ENCODE measurements at places on chromosomes 11 and 22.

DNA sequence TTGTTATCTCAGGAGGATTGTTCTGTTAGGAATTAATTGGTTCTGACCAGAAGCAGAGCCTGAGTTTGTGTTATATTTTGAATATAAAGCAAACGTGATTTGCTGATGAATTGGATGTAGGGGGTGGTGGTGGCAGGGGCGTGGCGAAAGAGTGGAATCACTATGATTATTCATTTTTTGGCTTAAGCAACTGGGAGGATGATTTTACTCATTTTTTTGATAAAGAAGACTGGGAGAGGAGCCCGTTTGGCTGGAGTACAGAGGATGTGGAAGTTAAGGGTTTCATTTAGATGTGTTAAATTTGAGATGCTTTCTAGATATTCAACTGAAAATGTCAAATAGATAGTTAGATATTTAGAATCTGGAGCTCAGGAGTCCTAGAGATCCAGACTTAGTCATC lies 83.4 kb upstream of the MYO18B start:
- DNase-seq, result peak; percentile 4

GRCh38 chr11:77082838-77083565 lies 16.2 kb downstream of the CAPN5 start:
- DNase-seq, result peak; percentile 72

GRCh38 chr11:78587446-78587845 lies 12.8 kb upstream of the NARS2 start:
- DNase-seq, result no peak

GRCh38 chr11:5364214-5364613 lies 12.9 kb downstream of the OR51B6 start:
- DNase-seq, result peak; percentile 85

DNA sequence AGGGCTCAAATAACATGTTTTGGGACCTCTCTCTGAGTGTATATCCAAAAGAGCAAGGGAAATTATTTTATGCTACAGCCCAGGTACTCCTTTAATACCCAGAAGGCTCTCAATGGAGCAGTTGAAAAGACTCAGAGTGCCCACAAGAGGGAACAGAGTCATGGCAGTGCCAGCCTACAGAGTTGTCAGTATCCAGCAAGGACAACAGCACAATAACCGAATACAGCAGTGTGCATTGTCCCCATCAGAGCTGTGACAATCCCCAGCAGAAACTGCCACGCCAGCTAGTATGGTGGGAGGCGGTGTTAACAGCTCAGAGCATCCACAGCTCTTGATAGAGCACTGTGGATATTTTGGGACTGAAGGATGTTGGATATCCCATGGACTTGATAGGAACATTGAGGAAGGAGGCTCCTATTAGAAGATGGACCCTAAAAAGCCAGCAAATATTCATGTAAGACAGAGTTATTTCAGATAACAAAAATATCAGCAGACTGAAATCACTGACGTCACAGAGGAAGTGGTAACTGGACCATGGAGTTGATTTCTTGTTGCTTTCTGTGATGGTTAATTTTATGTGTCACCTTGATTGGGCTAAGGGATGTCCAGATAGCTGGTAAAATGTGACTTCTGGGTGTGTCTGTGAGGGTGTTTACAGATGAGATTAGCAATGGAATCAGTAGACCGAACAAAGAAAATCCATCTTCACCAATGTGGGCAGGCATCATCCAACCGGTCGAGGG lies 17.7 kb upstream of the PAFAH1B2 start:
- no peak for DNase-seq

DNA sequence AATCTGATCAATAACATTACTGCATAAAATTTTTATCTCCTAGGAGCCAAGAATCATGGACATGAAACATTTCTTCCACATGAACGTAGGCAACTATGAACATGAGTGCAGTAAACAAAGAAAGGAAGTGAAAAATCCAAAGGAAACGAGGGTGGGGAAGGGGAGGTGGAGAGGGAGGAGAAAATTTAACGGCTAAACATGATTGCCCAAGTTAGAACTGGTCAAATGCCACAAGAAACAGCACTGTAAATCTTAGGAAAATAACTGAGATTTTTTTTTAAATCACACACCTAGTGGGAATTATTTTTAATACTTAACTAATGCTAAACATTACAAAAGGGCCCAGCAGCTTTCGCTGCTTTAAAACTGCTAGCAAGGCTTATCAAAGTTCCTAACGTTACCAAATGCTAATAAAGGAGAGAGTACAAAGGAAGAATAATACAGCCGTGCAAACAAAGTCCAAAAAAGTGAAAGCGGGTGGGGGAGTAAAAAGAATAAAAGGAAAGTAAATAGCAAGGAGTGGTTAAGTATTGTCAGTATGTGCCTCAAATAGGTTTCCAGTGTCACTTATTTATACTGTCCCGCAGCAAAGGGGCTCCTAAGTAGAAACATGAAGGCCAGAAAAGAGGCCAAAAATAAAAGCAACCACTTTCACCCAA lies 13.7 kb downstream of the NARS2 start:
- no peak for DNase-seq

GRCh38 chr11:79018371-79018849 lies 422.4 kb downstream of the TENM4 start:
- peak; percentile 62 for DNase-seq

DNA sequence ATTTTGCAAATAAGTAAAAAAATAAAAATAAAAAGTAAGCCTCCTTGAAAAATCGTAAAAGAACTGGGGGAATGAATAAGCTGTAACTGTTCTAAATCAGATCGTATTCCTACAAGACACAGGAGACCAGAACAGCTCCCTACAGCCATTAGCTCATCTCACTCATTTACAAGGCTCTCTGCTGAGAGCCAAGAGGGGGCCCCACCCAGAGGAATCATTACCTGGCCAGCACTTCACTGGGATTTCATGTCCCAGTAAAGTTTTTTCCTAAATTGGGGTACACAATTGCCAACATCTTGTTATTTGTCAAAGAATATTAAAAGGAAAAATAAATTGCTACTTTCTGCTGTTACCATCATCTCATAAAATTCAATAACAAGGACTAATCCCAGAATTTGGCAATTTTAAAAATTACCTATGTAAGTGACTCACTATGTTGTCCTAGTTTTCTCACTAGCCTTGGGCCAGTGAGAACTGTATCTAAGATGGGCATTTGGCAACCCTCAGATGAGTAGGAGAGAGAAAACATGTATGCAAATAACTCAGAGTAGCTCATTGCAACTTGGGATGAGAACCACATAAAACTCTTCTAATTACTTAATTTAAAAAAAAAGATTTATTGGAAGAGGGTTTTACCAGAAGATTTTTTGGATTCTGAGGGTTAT lies 18.4 kb upstream of the SMTN start:
- DNase-seq, result no peak

- DNase-seq, result no peak
Observed at GRCh38 chr11:47611348-47611794, 17.2 kb upstream of the C1QTNF4 start.

DNA sequence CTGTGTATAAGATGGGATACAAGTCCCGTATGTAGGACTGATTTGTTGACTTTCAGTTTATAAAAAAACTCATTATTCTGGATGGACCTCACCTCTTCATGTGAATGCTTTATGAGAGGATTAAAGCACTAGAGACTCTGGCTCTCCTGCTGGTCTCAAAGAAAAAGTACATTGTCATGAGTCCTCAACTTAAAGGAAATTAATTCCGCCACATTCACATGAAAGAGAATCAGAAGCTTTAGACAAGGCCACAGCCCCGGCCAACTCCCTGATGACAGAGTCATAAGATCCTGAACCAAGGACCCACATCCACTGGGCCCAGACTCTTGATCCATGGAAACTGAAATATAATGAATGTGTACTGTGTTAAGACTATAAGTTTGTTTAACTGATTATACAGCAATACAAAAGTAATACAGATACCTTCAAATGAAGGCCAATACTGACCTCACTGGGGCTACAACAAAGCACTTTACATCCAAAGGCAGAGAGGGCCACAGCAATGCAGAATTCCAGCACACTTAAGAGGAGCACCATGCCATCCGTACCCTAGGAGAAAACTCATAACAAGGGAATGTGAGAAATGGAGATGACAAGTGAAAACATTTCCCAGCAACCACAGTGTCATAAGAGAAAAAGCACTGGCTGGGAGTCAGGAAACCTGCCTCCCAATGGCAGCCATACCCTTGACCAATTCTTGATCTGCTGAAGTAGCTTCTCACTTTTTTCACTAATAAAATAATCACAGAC lies 25.4 kb upstream of the MS4A6A start:
- DNase-seq, result no peak

DNA sequence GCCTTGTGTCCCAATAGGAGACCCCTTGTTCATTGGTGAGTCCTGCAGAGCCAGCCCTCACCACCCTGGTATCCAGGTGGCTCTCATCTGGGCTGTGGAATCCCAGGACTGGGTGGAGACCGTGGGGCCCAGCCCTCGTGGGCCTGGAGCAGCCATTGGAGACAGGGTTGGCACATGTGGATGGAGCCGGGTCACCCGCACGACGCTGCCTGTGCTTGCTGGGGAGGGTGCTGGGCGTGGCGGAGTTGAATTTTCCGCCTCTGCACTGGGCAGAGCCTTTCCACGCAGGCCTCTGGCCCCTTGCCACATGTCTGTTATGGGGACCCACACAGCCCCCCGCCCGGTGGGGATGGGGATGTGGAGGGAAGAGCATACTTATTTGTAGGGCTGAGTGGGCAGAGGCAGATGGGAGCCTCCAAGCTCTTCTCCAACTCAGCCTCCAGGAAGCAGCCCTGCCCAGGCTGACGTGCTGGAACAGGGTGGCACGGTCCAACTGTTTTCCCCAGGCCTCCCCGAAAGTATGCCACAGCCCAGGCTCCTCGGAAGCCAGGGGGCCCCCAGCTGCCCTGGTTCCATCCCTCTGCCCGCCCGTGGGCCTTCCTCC lies 12.6 kb downstream of the GRAMD4 start:
- DNase-seq, result no peak
